Activated T-cell treated with anti-CD3 and anti-CD28 coated beads, Interleukin-2, amount 50 U/mL, for 72 hours (primary cell): ENCODE measurements at places on chromosomes 6 and 20.
A peak's percentile ranks its signal among the peaks of the same experiment; 100 is the strongest.

DNA sequence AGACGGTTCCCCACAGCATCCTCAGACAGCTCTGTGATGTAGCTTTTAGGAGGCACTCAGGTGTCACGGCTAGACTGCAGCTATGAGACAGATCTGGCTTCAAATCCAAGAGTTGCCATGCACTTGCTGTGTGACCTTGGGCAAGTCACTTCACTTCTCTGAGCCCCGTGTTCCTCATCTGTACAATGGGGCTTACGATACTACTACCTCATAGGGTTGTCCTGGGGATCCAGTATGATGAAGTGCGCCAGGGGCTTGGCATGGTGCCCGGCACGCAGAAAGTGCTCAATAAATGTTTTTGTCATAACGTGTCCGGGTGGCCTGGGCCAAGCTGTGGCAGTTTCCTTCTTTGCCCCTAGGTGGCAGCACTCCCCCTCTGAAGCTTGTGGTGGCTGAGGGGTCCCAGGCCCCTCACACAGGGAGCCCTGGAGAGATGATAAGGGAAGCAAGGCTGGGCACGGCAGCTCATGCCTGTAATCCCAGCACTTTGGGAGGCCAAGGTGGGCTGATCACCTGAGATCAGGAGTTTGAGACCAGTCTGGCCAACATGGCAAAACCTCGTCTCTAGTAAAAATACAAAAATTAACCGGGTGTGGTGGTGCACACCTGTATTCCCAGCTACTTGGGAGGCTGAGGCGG is 19.1 kb upstream of the CHMP4B start:
- DNase-seq = peak; percentile 58

DNA sequence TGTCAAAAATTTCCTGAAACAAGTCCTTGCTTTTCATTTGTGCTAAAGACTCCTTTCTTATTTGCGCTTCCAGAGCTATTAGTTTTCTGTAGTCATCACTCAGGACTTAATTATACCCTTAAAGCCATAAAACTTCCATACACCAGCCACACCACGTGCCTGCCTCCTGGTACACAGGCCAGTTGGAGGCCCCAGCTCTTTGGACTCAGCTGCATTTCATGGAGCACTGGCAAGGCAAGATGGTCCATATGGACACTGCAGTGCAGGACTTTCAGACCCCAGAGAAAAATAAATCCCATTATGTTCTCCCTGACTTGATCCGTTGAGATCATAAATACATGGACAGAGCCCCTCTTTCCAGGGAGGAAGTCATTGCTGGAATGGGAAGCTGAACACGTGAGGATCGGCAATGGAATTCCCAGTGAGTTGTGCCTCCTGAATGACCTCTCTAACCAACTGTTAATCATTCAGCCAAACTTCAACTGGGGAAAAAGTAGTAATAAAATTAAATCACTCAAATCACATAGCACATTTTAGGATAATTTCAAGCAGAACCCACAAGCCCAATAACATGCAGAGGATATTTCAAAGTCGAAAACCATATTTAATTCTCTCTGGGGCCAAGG is 173.1 kb downstream of the HACE1 start:
- no peak for DNase-seq

- DNase-seq = no peak
Observed at GRCh38 chr20:19141998-19142397, 70.4 kb upstream of the SLC24A3 start.

DNA sequence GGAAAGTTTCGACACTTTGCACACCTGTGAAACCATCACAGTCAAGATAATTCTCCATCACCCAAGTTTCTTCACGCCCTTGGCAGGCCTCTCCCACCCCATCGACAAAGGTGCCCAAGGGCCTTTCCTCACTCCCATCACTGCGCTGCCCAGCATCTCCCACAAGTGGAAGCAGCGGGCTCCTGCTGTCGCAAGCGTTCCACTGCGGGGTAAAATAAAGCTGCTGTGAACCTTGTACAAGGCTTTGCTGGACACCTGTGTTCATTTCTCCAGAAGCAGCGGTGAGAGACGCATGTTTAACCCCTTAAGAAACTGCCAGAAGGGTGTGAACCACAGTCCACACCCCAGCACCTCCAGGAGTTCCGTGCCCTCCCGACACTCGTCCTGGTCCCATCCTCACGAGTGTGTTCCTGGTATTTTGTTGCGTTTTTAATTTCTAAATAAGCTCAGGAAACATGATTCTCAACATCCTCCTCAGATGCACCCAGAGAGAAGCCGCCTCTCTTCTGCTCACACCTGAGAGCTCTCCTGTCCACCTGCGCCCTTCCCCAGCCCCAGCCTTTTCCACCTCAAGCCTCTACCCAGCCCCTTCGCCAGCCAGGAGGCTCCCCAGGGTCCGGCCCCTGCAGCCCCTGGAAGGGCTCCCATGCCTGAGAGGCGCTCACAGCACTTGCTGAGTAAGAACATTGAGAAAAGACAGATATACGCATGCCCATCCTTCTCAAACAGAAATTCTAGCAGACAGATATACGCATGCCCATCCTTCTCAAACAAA is 97.5 kb downstream of the TAF4 start:
- no peak for DNase-seq

DNA sequence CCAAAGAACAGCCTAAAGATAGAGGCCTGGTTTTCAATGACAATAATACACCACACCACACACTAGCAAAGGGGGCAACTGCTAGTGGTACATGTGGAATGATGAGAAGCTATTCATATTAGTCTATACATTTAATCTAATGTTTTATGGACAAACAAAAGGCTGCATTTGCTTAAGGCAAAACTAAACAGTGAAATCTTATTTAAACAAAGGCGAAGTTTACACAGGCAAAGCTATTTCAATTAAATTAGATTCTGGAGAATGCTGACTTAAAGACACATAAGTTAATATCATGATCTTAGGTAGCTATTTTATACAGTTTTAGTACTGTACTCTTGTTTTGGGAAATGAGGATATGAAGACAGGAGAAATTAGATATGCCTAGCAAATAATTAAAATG is 53.9 kb upstream of the SIM1 start:
- DNase-seq = no peak
